B cell (primary cell): ENCODE measurements at places on chromosomes 6 and 20. TPM values are rescaled to one million over a fixed set of nuclear protein-coding genes. Genes with fewer than 3 reads are reported as not detected.

DNA sequence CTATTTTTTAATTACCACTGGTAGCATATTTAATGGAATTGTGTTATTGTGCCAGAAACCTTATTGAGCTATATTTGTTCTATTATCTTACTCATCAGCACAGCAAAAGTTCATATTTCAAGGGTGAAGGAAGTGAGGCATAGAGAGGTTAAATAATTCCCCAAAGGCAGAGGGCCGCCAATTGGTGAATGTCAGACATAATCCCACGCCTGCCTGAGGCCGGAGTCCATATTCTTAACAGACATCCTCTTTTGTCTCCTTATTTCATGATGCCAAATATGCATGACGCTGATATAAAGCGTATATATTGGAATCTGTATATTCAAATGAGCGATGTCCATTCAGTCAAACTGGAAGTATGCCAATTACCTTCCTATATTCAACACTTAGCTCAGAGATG lies 505.0 kb upstream of the SLC35B3 start:
- DNase-seq = no peak

MAFB gene
- 1.3 and 1.6 TPM in 2 replicates for polyA plus RNA-seq

- peak; percentile 81 for DNase-seq
These were observed 635 bp upstream of the TENT5A start for GRCh38 chr6:81752921-81753710.

DNA sequence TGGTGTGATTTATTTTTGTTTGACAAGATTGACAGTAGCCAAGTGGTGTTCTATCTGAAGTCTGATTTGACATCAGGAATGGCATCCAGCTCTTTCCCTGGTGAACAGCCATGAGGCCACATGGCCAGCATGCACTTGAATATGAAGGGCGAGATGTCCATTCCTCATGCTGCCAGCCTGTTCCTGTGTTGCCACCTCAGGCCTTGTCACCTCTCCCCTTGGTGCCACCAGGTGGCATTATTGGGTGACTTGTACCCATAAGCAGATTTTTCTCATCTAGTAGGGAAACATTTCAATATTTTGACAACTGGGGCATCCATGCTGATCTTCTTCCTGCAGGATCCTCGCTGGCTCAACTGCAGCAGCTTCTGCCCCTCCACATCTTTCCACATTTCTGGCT lies 199.1 kb downstream of the ERMARD start:
- DNase-seq = peak; percentile 40

REM1 gene
- polyA plus RNA-seq = not detected in 2 replicates

GRCh38 chr20:20946122-20946759 lies 159.9 kb downstream of the LINC00237 start:
- no peak for DNase-seq

DNA sequence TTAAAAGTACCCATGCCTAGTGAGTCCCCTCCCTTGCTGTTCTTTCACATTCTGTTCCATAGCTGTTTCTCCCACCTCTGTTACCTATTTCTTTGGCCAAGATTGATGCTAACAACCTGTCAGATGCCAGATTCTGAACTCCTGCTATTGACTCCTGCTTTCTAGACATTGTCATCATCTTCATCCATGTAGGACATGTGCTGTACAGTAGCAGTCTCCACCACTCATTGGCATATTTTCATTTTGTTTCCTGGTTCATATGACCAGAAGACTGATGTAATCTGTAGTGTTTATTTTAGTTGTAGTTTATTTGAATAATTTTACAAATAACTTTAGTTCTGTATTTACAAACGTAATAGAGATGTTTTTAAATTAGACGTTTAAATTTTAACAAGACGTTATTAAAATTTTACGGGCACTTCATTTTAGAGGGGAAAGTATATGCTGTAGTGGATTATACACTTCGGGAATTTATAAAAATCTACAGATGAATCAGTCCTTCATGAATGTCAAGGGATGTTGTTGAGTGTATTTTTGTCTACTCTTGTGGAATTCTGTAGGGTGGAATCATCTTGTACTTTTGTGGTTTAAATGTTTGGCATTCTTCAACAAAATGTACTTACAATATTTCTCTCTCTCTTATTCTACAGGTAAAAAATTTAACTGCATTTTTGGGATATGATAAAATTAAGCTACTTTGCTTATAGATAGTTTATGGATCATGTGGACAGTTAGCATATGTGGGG lies 34.1 kb downstream of the TRMT11 start:
- DNase-seq = no peak

DNA sequence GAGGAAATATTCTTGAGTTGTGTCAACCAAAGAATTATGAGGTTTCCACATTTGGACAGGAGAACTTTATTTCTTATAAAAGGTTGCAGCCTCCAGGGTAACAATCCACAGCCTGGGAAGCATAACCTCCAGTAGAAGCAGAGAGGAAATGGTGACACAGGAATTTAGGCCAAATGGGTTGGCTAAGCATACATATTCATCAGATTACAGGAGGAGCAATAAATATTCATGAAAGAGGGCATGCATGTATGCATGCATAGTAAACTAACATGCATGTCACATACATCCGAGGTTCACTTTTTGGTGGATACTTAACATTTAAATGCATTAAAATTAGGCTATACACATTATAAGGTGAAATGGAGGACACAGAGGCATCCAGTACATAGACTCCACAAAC lies 55.7 kb upstream of the NT5E start:
- no peak for DNase-seq

TRMT11 gene
- polyA plus RNA-seq = 12.1 and 16.4 TPM in 2 replicates

TMEM242 gene
- 6.3 and 7.2 TPM in 2 replicates for polyA plus RNA-seq

C20orf204 gene
- 0.24 and 0.39 TPM in 2 replicates for polyA plus RNA-seq

GRCh38 chr6:32379545-32379944 lies 7.8 kb upstream of the TSBP1 start:
- no peak for DNase-seq

DNA sequence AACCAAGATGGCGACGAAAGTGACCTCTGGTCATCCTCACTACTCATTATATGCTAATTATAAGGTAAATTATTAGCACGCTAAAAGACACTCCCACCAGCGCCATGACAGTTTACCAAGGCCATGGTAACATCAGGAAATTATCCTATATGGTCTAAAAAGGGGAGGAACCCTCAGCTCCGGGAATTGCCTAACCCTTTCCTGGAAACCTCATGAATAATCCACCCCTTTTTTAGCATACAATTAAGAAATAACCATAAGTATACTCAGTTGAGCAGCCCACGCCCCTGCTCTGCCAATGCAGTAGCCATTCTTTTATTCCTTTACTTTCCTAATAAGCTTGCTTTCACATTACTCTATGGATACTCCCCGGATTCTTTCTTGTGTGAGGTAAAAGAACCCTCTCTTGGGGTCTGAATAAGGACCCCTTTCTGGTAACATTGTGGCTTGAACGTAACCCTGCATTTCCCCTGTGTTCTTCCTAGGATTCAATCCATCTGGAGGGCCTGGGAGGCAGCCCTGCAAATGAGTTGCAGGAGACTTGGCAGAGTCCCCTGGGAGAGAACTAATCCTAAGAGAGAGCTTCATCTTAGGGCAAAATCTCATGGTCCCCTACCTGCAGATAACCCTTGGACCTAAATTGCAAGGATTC lies 225.6 kb upstream of the JARID2 start:
- DNase-seq = no peak

TREM2 gene
- 0.33 TPM in 1 of 2 replicates, not detected in the other for polyA plus RNA-seq

TMX4 gene
- polyA plus RNA-seq = 5.8 and 6.7 TPM in 2 replicates

SLC26A8 gene
- 0.01 TPM in 1 of 2 replicates, not detected in the other for polyA plus RNA-seq

DNA sequence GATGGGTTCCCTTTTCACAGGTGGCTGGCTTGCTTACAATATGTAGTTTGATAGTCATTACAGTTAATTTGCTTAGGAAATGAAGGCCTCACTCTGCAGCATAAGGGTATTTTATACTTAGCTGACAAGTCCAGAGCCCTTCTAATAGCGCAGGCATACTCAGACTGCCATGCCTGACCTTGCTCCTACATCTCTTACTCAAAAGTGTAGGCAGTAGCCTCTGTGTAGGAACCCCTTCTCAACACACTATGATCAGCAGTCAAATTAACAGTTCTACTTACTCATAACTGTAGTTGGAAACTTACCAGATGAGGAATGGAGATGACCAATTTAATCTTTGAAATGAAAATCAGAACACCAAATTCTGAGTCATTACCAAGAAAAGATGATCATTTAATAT lies 373.5 kb downstream of the TBC1D32 start:
- DNase-seq = no peak
